ENCODE measurements at places on chromosomes 6 and 20.
A peak's percentile ranks its signal among the peaks of the same experiment; 100 is the strongest.

- ATAC-seq = no peak
Observed at GRCh38 chr6:21337263-21337662, 256.3 kb upstream of the SOX4 start.

DNA sequence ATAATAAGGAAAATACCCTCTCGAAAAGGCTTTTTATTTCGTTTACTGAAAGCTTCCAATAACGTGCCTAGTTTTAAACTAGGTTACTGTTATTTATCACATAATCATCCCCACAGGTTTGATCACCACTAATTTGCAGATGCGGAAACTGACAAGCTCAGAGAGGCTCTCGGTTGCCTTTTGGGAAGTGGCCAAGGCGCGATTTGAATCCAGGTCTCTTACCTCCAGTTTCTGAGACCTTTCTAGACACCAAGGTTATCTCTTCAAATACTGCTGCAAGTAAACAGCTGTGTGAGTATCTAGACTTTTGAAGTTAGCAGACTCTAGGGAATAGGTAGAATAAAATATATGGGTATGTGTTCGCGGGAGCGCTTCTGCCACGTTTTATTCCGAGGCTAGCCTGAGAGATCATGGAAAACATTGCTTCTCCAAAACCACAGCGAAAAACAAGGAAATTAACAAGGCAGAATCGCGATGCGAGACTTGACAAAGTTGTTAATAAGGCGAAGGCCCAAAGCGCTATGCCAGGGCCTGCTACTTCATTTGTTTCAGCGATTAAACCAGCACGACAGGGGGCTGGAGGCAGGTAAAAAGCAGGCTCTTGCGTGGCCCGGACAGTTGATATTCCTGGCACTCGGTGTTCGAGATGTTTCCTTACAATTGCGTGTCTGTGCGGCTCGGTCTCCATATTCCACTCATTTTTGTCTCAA lies 1.8 kb upstream of the JARID2 start:
- no peak for ATAC-seq

- peak; percentile 78 for ATAC-seq
Observed at GRCh38 chr6:111301946-111302345, 181.1 kb downstream of the REV3L start.

DNA sequence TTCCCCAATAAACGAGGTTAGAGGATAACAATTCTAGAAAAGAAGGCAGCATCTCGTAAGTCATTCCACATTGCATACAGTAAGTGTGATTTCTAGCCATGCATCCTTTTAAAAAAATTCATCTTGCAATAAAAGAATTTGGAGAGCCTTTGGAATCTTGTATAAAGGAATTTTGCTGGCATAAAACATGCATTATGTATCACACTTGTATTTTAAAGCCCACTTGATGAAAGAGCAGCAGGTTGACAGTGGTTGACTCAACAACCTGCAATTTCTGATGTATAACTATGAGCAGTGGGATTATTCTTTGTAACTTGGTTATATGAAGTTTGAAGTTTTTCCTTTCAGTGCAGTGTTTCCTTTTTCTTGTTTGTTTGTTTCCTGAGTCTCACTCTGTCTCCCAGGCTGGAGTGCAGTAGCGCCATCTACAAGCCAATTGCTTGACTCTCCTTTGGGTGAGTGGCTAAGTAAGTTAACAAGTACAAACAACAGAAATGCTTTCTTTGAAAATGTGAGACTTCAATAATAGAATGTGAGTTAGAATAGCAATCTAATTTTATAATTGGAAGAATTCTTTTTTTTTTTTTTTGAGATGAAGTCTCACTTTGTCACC lies 39.9 kb downstream of the JARID2 start:
- no peak for ATAC-seq

- no peak for ATAC-seq
Observed at GRCh38 chr6:87257565-87257964, 64.8 kb upstream of the SMIM8 start.

- ATAC-seq = no peak
Observed at GRCh38 chr6:170260686-170261085, 30.2 kb downstream of the DLL1 start.

DNA sequence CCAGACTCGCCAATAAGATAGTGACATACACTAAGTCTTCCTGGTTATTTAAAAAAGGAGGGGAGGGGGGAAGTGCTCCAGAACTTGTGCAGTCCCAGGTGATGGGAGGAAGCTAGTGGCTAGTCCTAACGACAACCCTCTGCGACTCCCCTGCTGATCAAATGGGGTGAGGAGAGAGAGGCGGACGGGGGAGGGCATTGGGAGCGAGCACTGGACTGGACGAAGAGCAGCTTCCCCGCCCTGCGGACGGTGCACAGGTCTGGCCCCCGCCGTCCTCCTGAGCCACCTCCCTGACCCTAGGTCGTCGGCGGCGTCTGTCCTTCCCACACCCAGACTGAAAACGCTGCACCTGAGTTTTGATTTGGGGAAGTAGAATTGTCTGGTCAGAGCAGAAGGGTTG lies 2.2 kb upstream of the OLIG3 start:
- ATAC-seq = no peak

GRCh38 chr6:141539617-141540016 lies 593.1 kb upstream of the GJE1 start:
- no peak for ATAC-seq

GRCh38 chr20:38209736-38210405 lies 44.8 kb upstream of the TGM2 start:
- ATAC-seq = no peak

Measured in activated T-helper 17 cell treated with anti-CD3 and anti-CD28 coated beads, Interleukin-2, amount 50 U/mL, for 72 hours (primary cell).